Activated B cell treated with CpG ODN at 0.5 μM for 24 hours (primary cell): ENCODE measurements at places on chromosomes 16 and 17.

GRCh38 chr16:22687031-22687530, 126.9 kb upstream of the HS3ST2 start:
- no peak for DNase-seq

DNA sequence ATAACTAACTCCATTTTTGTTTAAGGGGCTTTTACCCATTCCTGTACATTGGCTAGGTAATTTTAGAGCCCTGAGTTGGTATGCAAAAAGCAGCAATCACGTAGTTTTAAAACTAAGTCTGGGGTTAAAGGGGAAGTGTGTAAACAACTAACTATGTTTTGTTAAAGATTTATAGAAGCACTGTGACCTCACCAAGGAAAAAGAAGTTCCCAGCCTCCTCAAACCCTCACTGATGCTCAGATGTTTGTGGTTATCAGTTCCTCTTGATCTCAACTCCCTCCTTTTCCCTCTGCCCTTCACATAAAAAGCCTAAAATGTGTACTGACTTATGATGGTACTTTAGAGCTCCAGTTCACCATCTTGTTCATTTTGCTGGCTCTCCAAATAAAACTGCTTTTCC, 119.9 kb upstream of the IRX6 start:
- no peak for DNase-seq

GRCh38 chr17:65553009-65553645, 8.3 kb downstream of the AXIN2 start:
- no peak for DNase-seq

DNA sequence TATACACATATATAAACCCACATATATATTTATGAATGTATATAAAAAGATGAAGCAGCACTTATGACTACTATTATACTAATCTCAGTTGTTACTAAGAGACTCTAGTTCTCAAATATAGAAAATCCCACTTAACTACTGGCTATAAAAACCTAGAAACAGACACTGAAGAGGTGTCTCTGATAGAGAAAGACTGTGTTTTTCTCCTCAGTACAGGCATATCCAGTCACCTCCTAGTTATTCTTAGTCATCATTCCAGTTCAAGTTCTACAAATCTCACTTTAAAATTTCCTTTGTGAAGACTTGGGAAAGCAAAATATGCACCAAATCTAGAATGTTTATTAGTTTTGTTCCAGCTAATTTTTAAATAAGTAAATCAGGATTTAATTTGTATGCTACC, 93.9 kb downstream of the STH start:
- DNase-seq = no peak

GRCh38 chr16:74078511-74079231, 217.9 kb upstream of the PSMD7 start:
- no peak for DNase-seq

GRCh38 chr16:64089697-64090096, 1032.2 kb downstream of the CDH11 start:
- DNase-seq = no peak

- DNase-seq = no peak
These were observed 5.9 kb downstream of the TRPV1 start for GRCh38 chr17:3603119-3603869.

- DNase-seq = no peak
These were observed 20.4 kb downstream of the MIEF2 start for GRCh38 chr17:18280766-18281371.

GRCh38 chr16:24717411-24717810, 12.0 kb upstream of the TNRC6A start:
- no peak for DNase-seq

GRCh38 chr16:70520612-70521297, 2.6 kb downstream of the COG4 start:
- no peak for DNase-seq

DNA sequence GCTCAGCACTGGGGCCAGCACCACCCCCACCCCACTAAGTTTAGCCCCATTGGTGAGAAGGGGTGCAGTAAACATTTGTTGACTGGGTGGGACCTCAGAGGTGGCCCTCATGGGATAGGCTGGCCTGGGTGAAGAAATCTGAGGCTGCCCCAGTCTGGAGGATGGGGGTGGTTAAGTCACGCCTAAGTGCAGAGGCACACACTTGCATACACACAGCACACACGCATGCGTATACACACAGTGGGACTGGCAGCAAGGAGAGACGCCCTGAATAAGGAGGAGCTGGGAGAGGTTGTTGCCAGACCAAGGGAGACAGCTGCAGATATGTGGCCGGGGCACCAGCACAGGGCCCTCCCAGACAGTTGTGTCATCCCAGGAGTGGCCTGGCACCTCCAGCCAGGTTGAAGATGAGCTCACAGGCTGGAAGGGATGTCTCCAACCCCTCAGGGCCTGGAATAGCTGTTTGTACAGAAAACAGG, 3.0 kb upstream of the BCAR1 start:
- no peak for DNase-seq

DNA sequence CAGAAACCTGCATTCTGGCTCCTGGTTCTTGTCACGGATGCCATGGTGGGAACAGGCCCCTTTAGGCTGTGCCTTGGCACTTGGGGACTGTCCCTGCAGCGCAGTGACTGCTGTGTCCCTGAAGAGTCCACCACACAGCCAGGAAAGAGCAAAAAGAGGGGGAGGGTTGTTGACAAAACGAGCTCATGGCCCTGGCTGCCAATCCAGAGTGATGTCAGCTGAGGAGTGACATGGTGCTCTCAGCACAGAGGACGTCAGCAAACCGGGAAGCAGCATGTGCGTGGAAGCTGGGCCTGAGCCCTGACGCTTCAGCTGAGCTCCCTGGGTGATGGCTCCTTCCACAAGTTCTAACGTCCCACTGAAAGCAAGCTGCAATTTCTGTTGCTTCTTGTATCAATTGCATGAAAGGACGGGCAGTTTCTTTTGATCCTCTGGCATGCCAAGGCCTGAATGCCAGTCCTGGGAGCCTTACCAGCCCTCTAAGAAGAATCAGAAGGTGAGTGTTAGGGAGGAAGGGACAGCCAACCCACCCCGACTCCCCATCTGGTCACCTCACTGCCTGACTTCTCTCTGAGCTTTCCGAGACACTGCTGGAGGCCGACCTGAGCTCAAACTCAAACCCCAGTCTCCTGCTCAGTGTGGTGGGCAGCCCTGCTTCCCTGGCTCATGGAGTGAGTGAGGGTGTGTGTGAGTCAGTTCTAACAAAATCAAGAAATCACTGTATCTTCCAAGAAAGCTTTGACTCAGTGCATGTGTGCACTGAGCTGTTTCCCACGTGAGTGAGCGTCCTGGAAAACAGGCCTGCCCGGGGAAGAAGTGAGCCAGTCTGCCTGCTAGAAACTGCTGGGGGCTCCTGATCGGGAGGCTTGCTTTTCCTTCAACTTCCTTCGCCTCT, 14.7 kb upstream of the WNT3 start:
- DNase-seq = no peak

- DNase-seq = no peak
These were observed 5.0 kb downstream of the NFATC3 start for GRCh38 chr16:68090130-68090529.

GRCh38 chr16:56985962-56986360, 3.4 kb upstream of the NLRC5 start:
- DNase-seq = no peak

DNA sequence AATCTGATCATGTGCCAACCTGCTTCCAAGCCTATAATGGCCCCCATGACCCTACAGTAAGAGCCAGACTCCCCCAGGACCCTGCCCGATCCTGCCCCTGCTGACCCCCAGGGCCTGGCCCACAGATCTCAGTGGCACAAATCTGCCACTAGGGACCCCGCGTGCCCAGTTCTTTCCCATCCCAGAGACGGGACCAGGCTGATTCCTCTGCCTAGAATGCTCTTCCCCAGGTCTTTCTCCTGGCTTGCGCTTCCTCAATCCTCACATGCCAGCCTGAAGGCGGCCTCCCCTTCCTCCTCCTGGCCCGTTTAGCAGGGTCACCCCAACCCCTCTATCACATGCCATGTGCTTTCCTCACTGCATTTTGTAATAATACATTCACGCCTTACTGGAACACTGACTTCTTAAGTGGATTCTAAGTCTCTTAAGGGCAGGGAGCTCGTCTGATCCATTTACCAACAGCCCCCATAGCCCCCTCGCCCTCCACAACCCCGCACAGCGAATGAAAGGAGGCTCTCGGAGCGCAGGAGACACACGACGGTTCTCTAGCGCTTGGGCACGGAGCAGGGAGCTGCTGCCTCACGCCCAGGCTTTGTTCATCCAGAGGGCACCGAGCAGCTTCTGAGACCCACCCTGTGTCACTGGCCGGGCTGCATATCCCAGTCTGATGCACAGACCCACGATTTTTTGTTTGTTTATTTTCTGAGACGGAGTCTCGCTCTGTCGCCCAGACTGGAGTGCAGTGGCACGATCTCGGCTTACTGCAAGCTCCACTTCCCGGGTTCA, 1.2 kb downstream of the TRIM65 start:
- DNase-seq = no peak

GRCh38 chr17:73387746-73388577, 76.2 kb upstream of the CDC42EP4 start:
- DNase-seq = no peak

DNA sequence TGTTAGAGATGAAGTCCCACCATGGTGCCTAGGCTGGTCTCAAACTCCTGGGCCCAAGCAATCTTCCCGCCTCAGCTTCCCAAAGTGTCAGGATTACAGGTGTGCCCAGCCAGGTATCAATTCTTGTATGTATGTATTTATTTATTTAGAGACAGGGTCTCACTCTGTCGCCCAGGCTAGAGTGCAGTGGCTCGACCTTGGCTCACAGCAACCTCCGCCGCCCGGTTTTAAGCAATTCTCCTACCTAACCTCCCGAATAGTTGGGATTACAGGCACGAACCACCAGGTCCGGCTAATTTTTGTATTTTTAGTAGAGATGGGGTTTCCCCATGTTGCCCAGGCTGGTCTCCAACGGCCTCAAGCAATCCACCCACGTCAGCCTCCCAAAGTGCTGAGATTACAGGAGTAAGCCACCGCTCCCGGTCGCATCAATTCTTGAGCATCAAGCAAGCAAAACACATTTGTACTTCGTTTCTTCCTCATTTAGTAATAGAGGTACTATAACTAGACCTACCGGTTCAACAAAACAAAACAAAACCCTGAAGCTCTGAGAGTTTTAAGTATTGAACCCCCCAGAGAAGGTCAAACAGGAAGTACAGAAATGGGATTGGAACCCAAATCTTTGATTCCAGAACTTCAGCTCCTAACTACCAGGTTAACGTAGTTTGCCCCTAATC, 1.0 kb upstream of the ZNF500 start:
- no peak for DNase-seq

DNA sequence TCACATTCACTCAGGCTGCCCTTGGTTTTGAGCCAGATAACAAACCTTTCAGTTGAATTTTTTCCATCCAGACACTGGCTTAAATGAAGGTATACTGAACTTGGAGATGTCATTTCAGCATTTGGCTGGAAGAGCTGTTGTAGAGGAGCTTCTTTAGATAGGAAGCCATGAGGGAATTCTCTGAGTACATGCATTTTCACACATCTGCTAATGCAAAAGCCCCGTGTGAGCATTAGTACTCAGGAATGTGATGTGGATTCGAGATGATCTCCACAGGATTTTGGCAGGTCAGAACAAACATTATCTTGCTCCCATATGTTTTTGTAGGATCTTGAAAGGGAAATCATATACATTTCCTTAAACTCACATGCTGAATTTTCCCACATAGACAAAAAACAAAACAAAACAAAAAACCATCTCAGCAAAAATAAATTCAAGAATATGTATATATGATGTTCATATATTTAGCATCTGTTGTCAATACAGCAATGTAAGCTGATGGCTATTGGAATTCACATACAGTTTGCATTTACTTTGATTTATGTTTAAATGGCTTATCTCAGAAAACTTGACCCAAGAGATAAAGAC, 277.2 kb upstream of the TBX2 start:
- DNase-seq = no peak

GRCh38 chr17:36212966-36213365, 2.1 kb downstream of the CCL4L2 start:
- no peak for DNase-seq

GRCh38 chr17:36657763-36658490, 56.5 kb downstream of the MRM1 start:
- DNase-seq = no peak

GRCh38 chr16:28219282-28219681, 7.5 kb upstream of the XPO6 start:
- DNase-seq = no peak

- DNase-seq = no peak
These were observed 21.1 kb upstream of the BRD7 start for GRCh38 chr16:50389900-50390299.

- peak; percentile 69 for DNase-seq
These were observed 27.4 kb downstream of the EMP2 start for GRCh38 chr16:10552998-10553491.

DNA sequence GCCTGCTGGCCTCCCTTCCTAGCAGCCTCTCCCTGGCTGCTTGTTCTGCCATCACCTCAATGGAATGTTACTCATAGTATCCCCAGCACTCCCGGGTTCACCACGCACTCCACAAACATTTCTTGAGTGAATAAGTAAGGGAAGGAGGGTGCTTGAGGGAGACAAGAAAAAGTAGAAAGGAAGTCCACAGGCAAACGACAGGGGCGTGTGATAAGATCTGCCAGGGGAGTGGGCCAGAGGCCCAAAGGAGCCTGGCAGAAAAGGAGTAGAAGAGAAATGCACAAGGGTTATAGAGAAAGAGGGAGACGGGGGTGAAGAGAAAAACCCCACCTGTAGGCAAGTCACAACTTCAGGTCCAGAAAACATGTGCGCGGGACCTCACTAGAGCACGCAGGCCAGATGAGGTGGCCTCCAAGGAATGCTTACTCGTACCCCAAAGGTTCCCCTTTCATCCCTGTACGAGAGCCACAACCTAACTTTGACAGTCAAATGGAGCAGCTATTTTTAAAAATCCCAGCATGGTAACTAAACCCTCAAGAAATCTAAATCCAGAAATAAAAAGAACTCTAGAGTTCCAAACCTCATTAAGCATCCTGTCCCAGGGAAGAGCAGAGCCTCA, 6.6 kb downstream of the ZDHHC7 start:
- no peak for DNase-seq

- DNase-seq = peak; percentile 12
These were observed 12.6 kb upstream of the DNASE1 start for GRCh38 chr16:3641801-3642396.

DNA sequence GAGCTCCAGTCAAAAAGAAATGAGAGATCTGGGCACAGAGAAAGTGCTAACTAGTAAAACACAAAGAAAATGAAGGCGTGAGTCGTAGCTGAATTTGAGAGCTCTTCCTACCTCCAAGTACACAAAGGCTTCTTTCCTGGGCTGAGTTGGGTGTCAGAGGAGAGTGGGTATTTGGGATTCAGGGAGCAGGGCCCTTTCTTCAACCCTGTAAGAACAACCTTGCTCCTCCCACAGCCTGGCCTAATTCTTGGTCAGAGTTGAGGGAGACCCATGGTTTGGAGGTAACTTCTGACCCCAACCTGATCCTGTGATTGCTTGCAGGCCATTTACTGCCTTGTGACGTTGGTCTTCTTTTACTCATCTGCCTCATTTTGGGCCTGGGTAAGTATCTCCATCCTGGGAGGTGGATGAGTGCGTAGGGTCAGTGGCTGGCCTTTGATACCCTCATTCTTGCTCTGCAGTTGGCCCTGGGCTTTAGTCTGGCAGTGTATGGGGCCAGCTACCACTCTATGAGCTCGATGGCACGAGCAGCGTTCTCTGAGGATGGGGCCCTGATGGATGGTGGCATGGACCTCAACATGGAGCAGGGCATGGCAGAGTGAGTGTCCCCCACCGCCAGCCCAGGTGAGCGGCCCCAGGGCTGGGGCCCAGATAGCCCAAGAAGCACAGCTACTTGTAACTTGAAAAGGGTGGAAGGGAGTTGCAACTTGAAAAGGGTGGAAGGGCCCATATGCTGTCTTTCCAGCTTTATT, 1.3 kb downstream of the TMEM208 start:
- no peak for DNase-seq

GRCh38 chr17:31564883-31565301, 173.4 kb downstream of the RAB11FIP4 start:
- no peak for DNase-seq

GRCh38 chr16:72829846-72830775, 217.8 kb downstream of the ZFHX3 start:
- no peak for DNase-seq
